Thoracic aorta (tissue), 2 donors: ENCODE measurements at places on chromosomes 16 and 17.

DNA sequence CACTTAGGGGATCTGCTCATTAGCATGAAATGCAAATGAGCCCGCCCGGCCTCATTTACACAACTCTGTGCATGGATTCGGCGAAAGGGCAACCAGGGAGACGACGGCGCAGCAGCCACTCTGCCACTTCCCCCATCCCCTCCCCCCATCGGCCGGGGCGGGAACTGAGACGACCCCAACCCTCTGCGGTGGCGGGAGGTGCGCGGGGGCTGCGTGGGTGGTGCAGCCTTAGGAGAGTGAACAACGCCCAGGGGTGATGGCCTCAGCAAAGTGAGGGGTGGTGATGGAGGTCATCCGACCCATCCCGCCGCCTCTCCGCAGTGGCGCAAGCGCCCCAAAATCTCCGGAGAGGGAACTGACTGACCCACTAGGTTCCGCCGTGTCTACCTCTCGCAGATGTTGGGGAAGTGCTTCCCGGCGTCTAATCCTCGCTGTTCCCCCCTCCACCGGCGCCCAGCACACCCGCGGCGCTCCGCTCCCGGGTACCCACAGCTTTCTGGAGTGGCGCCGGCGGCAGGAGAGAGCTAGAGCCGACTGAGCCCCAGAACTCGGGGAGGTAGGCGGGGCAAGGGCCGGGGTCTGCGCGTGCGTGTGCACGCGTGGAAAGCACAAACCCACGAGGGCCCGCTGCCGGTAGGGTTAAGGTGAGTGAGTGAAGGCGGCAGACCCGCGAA lies 1.4 kb upstream of the CACNA1G start:
- H3K36me3 ChIP-seq, result peaks cover 12% of the 10 kb centered on the region
- H3K4me1 ChIP-seq, result peaks cover 27% of the 10 kb centered on the region
- no peak overlapping the region for H3K27ac ChIP-seq

DNA sequence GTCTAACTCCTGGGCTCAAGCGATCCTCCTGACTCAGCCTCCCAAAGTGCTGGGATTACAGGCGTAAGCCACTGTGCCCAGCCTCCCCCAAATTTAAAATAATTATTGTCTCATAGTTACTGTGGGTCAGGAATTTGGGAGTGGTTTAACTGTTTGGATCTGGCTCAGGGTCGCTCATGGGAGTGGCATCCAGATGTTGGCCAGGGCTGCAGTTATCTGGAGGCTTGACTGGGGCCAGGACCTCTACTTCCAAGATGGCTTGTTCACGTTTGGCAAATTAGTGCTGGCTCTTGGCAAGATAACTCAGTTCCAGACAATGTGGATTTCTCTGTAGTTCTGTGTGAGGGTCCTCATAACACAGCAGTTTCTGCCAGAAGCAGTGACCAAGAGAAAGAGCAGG lies 8.0 kb downstream of the TEN1 start:
- no peak for DNase-seq
- no peaks in the 10 kb centered on the region for H3K27me3 ChIP-seq
- H3K4me1 ChIP-seq, result no peaks in the 10 kb centered on the region
- no peak overlapping the region for H3K27ac ChIP-seq
- H3K36me3 ChIP-seq, result no peaks in the 10 kb centered on the region

DNA sequence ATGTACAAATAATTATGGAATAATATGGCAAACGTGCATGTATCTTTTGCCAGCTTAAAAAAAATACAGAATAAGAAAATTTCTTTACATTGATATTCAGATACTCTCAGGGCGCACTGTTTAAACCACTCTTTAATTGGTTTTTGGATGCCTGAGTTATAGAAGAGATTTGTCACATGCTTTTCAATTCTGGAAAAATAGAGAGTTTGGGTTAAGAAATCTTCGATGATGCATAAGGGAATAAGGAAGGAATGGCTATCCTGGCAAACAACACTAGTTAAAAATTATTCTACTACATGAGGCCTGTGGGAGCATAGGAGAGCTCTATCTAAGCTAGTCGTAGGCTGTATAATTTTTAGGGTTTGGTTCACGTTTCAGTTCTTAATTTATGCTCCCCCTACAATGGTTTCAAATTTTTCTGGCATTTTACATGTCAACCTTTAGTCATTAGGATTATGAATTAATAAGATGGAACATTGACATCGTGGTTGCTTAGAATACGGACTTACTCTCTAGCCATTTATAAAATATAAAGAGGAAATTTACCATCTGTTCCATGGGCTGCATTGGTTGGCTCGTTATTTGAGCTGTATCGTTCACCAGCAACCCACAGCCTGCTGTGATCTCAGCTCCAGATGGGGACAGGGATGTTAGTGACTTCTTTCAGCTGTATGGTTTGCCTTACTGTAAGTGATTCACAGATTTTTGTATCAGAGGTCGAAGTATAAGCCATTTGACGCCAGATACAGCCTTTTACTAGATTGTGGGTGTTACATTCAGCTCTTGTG lies 15.9 kb downstream of the NARF start:
- H3K36me3 ChIP-seq, result peaks cover 36% of the 10 kb centered on the region
- H3K4me3 ChIP-seq, result no peak overlapping the region
- DNase-seq, result no peak

DNA sequence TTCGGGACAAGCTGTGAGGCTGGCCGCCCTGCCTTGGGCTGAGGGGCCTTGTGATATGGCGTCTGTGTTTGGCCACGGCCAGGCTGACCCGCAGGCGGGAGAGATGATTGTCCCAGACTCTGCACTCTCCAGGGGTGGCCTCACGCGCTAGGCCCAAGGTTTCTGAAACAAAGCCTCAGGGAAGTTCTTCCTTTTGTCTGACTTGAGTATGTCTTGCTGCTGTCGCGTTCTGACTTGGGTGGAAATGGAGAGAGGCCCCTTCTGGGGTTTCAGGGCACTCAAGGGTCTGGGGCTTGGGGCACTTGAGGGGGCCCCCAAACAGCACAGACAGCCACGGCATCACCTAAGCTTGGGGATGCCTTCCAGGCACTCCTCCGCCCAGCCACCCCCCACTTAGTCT lies 3.8 kb upstream of the METRN start:
- peaks cover 23% of the 10 kb centered on the region for H3K4me1 ChIP-seq
- no peak overlapping the region for H3K4me3 ChIP-seq
- H3K27me3 ChIP-seq, result peaks cover 11% of the 10 kb centered on the region
- DNase-seq, result no peak

- H3K36me3 ChIP-seq, result no peaks in the 10 kb centered on the region
- H3K27me3 ChIP-seq, result no peaks in the 10 kb centered on the region
- H3K4me1 ChIP-seq, result no peaks in the 10 kb centered on the region
- H3K4me3 ChIP-seq, result no peak overlapping the region
- H3K27ac ChIP-seq, result no peak overlapping the region
Observed at GRCh38 chr17:39084558-39084957, 66.9 kb downstream of the PLXDC1 start.

GRCh38 chr17:17001874-17002520 lies 30.1 kb upstream of the TNFRSF13B start:
- peaks cover 34% of the 10 kb centered on the region for H3K4me1 ChIP-seq
- no peaks in the 10 kb centered on the region for H3K36me3 ChIP-seq
- no peaks in the 10 kb centered on the region for H3K27me3 ChIP-seq

- H3K4me1 ChIP-seq, result no peaks in the 10 kb centered on the region
- DNase-seq, result no peak
- H3K4me3 ChIP-seq, result no peak overlapping the region
- no peaks in the 10 kb centered on the region for H3K36me3 ChIP-seq
Observed at GRCh38 chr17:69492410-69493071, 78.0 kb downstream of the MAP2K6 start.

GRCh38 chr17:35087731-35088355 lies 24.3 kb upstream of the RFFL start:
- peak overlapping the region; percentile 92 for H3K4me3 ChIP-seq
- peak overlapping the region; percentile 89 for H3K27ac ChIP-seq
- H3K27me3 ChIP-seq, result no peaks in the 10 kb centered on the region
- no peak for DNase-seq

GRCh38 chr17:78142119-78142861 lies 3.9 kb upstream of the C17orf99 start:
- no peak overlapping the region for H3K4me3 ChIP-seq
- DNase-seq, result no peak
- no peaks in the 10 kb centered on the region for H3K27me3 ChIP-seq
- H3K4me1 ChIP-seq, result peaks cover 19% of the 10 kb centered on the region
- H3K36me3 ChIP-seq, result no peaks in the 10 kb centered on the region

- H3K27ac ChIP-seq, result no peak overlapping the region
- no peaks in the 10 kb centered on the region for H3K4me1 ChIP-seq
- H3K4me3 ChIP-seq, result no peak overlapping the region
- H3K36me3 ChIP-seq, result no peaks in the 10 kb centered on the region
Observed at GRCh38 chr17:76217081-76217480, 23.2 kb downstream of the RNF157 start.

DNA sequence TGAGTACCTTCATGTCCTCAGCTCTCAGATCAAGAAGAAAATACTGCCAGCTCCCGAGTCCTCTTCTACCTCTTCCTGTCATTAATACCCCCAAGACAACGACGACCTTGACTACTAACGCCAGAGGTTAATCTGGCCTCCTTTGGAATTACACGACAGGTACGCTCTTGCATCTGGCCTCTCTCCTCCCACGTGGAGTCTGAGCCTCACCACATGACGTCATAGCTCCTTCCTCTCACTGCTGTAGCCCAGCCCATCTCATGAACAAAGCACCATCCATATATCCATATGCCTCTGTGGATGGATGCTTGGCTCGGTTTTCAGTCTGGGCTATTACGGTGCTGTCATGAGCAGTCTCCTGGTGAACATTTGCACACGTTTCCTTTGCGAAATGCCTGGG lies 110.2 kb upstream of the TNRC6C start:
- no peaks in the 10 kb centered on the region for H3K36me3 ChIP-seq
- DNase-seq, result no peak
- no peaks in the 10 kb centered on the region for H3K4me1 ChIP-seq
- no peak overlapping the region for H3K4me3 ChIP-seq

- no peaks in the 10 kb centered on the region for H3K27me3 ChIP-seq
- no peak for DNase-seq
- H3K27ac ChIP-seq, result peak overlapping the region; percentile 81
- peaks cover 50% of the 10 kb centered on the region for H3K4me1 ChIP-seq
Observed at GRCh38 chr17:28949185-28950016, 1.9 kb downstream of the PHF12 start.

- no peaks in the 10 kb centered on the region for H3K4me1 ChIP-seq
- DNase-seq, result no peak
- no peak overlapping the region for H3K27ac ChIP-seq
- no peak overlapping the region for H3K4me3 ChIP-seq
Observed at GRCh38 chr16:25716186-25716585, 24.4 kb downstream of the HS3ST4 start.

GRCh38 chr17:28745786-28746411 lies 2.1 kb downstream of the TRAF4 start:
- no peak for DNase-seq
- H3K27ac ChIP-seq, result peak overlapping the region; percentile 83
- H3K4me1 ChIP-seq, result peaks cover 23% of the 10 kb centered on the region
- H3K4me3 ChIP-seq, result peak overlapping the region; percentile 88
- peaks cover 6% of the 10 kb centered on the region for H3K36me3 ChIP-seq
- no peaks in the 10 kb centered on the region for H3K27me3 ChIP-seq

GRCh38 chr16:86975445-86975844 lies 341.7 kb downstream of the C16orf95 start:
- H3K4me3 ChIP-seq, result no peak overlapping the region
- no peaks in the 10 kb centered on the region for H3K27me3 ChIP-seq
- H3K27ac ChIP-seq, result no peak overlapping the region
- no peaks in the 10 kb centered on the region for H3K36me3 ChIP-seq
- peak; percentile 19 for DNase-seq

- no peak overlapping the region for H3K27ac ChIP-seq
- DNase-seq, result no peak
- H3K4me1 ChIP-seq, result no peaks in the 10 kb centered on the region
- no peaks in the 10 kb centered on the region for H3K36me3 ChIP-seq
- no peak overlapping the region for H3K4me3 ChIP-seq
Observed at GRCh38 chr16:13630374-13630773, 289.6 kb upstream of the ERCC4 start.

DNA sequence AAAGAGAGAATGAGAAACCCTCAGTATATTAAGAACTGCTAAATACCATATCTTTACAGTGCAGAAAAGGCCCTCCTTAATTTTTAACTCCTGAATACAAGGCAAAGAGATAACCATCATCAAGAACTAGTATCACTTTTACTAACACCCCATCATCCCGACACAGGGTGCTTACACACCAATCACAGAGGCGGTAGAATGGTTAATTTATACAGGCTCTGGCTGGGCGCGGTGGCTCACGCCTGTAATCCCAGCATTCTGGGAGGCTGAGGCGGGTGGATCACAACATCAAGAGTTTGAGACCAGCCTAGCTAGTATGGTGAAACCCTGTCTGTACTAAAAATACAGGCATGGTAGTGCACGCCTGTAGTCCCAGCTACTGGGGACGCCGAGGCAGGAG lies 4.2 kb downstream of the PSMD12 start:
- peaks cover 40% of the 10 kb centered on the region for H3K4me1 ChIP-seq
- no peak overlapping the region for H3K4me3 ChIP-seq
- H3K36me3 ChIP-seq, result peaks cover under 1% of the 10 kb centered on the region
- DNase-seq, result no peak

DNA sequence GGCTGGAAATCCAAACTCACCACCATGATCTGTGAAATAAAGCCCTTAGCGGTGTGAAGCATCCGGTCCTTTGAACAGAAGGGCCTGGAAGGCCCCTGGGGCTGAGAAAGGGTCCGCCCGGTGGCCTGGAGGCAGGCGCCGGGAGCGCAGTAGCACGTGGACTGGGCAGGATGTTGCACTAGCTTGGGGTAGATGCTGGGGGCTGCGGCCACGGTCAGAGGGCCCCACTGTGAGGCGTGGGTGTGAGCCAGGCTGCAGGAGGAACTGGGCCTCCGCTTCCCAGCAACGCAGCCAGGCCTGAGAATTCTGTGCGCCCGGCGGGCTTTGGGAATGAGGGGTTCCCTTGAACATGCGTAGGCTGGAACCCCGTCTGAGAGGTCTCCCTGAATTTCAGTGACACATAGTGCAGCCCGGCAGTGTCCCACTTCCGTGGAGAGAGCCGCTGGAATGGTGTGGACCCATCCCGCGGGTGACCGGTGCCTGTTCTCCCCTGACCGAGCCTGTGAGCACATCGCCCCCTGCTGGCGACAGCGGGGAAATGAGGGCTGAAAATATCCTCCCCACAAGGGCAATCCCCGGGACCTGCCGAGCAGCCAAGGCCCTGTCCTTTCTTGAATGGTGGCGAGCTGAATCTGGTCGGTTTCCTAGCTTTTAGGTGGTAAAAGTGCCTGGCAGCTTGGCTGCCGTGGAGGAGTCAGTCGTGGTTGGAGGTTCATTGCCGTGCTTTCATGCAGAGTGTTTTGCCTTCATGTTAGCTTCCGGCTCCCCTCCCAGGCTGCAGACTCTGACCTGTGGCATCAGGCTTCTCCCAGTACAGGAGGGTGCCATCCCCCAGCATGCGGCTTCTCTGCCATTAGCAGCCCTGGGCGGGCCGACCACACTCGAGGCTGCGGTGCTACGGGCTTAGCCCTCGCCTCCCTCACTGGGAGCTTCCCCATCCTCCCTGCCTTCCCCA lies 43.8 kb downstream of the DNAJA2 start:
- DNase-seq, result no peak
- no peak overlapping the region for H3K27ac ChIP-seq
- H3K36me3 ChIP-seq, result no peaks in the 10 kb centered on the region
- no peaks in the 10 kb centered on the region for H3K27me3 ChIP-seq

GRCh38 chr17:2092253-2092652 lies 37.4 kb downstream of the HIC1 start:
- DNase-seq, result no peak
- H3K27me3 ChIP-seq, result no peaks in the 10 kb centered on the region
- no peak overlapping the region for H3K27ac ChIP-seq
- peaks cover 15% of the 10 kb centered on the region for H3K4me1 ChIP-seq

- H3K36me3 ChIP-seq, result no peaks in the 10 kb centered on the region
- no peaks in the 10 kb centered on the region for H3K27me3 ChIP-seq
- H3K4me3 ChIP-seq, result no peak overlapping the region
- DNase-seq, result no peak
Observed at GRCh38 chr16:8323153-8323552, 267.2 kb downstream of the TMEM114 start.

- no peaks in the 10 kb centered on the region for H3K4me1 ChIP-seq
- H3K27ac ChIP-seq, result no peak overlapping the region
- H3K27me3 ChIP-seq, result no peaks in the 10 kb centered on the region
- H3K36me3 ChIP-seq, result no peaks in the 10 kb centered on the region
Observed at GRCh38 chr16:75727221-75727620, 931 bp upstream of the CPHXL start.
